ENCODE measurements at places on chromosomes 5 and 9.
A peak's percentile ranks its signal among the peaks of the same experiment; 100 is the strongest.

- no peak for DNase-seq
Measured at GRCh38 chr5:75525344-75525743, 13.7 kb downstream of the POLK start.

DNA sequence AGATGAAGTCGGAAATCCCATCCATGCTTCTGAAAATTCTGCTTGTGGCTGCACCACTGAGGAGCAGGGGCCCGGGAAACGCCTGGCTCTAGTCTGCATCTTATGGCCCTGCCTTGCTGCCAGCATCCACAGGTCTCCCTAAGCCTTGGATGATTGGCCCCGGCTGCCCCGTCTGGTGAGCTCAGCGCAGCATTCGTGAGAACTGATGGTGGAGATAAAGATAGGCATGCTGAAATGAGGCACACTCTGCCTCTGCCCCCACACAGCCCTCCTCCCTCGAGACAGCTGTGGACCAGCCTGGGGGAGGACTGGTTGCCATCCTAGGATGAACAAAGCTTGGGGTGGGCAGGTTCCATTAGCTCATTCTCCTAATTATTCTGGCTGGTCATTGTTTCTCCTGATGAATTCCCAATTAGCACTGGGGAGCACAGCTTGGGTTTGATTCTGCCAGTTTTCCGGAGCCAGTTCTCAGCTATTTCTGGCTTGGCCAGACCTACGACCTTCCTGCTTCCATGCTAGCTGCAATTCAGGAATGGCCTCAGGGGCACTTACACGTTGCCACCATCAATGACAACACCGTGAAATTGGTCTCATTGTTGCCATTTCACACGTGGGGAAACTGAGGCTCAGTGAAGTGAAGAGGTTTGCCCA, 62.8 kb upstream of the CPEB4 start:
- DNase-seq, result peak; percentile 39

DNA sequence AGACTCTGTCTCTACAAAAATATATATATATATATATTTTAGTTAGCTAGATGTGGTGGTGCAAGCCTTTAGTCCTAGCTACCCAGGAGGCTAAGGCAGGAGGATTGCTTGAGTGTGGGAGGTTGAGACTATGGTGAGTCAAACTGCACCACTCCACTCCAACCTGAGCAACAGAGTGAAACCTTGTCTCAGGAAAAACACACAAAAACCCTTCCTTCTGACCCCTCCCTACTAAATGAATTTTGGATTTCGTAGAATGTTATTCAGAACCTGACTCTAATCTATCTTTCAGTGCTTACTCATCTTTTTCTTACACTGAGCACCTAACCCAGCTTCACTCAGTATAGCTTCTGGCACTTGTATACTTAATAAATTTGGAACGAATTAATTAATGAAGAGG, 35.2 kb upstream of the IL7R start:
- DNase-seq, result no peak

DNA sequence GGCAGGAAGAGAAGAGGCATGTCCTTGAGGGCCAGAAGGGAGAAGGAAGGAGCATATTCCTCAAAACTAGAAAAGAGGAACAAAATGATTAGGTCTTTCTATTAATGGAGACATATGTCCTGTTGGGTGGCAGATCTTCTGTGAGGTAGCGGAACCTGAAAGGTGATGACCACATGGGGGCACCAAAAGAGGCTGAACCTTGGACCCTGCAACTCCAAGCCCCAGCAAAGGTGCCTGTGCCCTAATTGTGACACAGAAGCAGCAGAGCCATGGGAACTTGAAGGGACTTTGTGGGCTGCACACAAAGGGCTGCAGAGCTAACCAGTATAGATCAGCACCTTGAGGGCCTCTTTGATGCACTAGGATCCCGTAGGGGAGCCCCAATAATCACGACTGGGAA, 158.0 kb downstream of the BAAT start:
- DNase-seq, result no peak

- DNase-seq, result no peak
Measured at GRCh38 chr5:3269395-3270169, 326.1 kb upstream of the IRX1 start.

DNA sequence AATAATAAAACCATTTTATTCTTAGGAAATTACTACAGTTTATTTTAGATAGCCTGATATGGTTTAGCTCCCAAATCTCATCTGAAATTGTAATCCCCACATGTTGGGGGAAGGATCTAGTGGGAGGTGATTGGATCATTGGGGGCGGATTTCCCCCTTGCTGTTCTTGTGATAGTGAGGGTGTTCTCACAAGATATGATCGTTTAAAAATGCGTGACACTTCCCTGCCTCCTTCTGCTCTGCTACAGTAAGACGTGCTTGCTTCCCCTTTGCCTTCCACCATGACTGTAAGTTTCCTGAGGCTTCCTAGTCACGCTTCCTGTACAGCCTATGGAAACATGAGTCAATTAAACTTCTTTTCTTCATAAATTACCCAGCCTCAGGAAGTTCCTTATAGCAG, 122.4 kb upstream of the FGF10 start:
- DNase-seq, result no peak

DNA sequence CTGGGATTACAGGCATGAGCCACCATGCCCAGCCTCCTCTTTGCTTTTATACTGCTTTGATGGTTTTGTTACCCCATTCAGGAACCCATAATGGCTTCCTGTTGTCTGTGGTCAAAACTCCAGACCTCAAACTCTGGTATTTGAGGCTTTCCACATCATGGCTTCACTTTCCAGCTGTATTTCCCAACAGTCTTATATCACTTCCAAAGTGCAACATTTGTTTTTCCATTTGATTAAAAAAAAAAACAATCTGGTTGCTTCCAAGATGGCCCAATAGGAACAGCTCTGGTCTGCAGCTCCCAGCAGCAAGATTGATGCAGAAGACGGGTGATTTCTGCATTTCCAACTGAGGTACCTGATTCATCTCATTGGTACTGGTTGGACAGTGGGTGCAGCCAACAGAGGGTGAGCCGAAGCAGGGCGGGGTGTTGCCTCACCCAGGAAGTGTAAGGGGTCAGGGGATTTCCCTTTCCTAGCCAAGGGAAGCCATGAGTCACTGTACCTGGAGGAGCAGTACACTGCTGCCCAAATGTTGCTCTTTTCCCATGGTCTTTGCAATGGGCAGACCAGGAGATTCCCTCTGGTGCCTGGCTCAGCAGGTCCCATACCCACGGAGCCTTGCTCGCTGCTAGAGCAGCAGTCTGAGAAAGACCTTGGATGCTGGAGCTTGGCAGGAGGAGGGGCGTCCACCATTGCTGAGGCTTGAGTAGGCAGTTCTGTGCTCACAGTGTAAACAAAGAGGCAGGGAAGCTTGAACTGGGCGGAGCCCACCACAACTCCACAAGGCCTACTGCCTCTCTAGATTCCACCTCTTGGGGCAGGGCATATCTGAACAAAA, 458.4 kb downstream of the KDM4C start:
- no peak for DNase-seq

GRCh38 chr5:80653502-80653901, 950 bp upstream of the MSH3 start:
- DNase-seq, result no peak

DNA sequence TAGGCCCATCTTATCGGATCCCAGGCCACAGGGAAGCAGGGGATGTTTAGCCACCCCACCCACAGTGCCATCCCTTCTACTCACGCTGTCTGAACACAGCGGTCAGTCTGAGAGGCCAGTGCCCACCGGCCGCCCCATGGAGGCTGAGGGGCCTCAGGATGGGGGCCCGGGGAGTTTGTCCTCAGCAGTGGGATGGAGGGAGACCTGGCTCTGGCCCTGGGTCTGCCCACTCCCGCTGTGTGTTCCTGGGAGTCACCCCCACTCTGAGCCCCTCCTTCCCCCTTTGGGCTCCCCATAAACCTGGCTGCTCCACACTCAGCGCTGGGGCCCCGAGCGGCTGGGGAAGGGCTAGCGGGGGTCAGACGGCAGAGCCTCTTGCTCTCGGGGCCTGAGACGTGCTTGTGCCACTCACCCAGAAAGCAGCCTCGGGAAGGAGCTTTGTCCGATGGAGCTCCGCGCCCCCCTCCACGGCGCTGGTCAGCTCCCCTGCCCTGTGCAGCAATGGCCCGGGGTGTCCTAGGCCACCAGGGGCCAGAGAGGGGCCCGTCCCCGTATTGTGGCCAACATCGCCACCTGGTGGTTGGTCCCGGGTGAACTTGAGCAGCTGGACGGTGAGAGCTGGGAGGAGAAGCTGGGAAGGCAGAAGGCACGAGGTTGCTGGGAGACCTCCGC, 10.9 kb upstream of the LAMC3 start:
- DNase-seq, result peak; percentile 79

GRCh38 chr9:18394847-18395351, 79.1 kb upstream of the ADAMTSL1 start:
- DNase-seq, result peak; percentile 13

- no peak for DNase-seq
Measured at GRCh38 chr9:27460226-27461023, 63.7 kb upstream of the IFNK start.

GRCh38 chr5:17024686-17025180, 88.6 kb upstream of the MYO10 start:
- peak; percentile 35 for DNase-seq

DNA sequence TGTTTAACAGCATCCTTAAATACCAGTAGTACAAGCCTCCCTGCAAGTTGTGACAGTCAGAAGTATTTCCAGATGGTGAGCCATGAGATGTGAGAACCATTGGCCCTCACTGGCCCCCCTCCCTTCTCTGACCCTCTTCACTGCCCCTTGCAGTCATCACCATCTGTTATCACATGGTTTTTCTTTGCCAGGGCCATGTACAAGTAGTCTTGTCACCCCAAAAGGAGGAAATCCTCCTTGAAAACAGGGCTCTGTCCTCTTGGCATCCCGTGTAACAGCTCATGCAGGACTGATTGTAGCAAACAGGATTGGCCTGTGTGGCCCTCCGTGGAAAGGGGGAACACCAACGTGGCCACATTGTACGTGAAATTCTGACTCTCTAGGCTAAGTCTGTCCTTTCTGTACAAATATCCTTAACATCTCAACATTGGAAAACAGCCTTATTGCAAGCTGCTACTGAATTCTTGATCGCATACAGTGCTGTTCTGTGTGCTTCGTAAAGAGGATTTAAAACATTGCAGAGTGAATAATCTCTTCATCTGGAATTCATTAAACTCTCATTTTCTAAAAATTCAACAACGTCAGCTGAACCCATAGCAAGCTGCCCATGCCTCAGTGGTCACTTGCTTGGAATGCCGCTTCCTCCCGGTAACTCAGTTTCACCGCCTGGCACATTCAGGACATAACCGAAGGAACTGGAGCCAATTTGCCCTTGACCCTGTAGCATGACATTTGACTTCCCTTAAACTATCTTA, 171.7 kb downstream of the ATPSCKMT start:
- no peak for DNase-seq

GRCh38 chr9:35717132-35717870, 14.7 kb downstream of the TLN1 start:
- no peak for DNase-seq

DNA sequence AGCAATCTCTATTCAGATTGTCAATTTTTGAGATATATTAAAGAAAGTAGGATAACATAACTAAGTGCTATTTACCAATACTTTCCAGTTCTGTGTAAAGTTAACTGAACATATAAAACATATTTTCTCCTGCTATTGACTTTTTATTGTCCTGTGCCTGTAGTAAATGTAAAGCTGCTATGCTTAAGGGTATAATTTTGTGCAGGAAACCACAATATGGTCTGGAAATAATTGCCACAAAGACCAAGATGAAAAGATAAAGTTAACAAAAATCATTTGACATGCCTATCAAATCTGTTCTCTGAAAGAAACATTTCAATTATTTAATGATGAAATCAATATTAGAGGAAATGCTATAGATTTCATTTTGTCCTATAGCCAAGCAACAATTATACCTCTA, 121.3 kb downstream of the FGF10 start:
- no peak for DNase-seq

DNA sequence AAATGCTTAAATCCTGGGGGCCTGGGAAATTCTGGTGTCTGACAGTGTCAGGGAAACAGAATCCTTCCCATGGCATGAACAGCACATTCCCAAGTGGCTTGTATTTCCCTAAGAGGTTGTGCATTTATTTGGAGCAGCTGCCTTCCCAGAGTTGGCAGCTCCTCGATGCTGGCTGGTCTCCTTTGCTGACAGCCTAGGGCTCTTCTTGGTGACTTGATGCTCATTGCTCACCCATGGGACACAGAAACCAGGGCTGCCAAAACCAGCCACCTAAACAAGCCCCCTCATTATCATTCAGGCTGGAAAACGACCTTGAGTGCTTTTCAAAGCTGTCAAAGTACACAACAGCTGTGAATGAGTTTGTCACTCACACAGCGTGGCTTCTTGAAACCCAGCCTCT, 24.2 kb downstream of the ENHO start:
- no peak for DNase-seq

DNA sequence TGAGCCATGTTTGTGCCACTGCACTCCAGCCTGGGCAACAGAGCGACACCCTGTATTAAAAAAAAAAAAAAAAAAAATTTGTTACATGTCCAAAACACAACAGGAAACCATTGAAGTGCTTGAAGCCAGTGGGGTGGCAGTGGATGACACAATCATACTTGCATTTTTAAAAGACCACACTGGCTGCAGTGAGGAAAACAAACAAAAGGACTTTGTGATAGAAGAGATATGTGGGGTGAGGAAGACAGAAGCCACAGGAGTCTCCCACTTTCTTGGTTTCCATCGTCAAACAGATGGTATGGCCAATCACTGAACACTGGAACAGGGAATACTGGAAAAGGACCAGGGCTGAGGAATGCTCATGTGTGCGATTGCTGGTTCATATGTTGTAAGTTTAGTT, 20.9 kb upstream of the COMMD10 start:
- DNase-seq, result no peak

DNA sequence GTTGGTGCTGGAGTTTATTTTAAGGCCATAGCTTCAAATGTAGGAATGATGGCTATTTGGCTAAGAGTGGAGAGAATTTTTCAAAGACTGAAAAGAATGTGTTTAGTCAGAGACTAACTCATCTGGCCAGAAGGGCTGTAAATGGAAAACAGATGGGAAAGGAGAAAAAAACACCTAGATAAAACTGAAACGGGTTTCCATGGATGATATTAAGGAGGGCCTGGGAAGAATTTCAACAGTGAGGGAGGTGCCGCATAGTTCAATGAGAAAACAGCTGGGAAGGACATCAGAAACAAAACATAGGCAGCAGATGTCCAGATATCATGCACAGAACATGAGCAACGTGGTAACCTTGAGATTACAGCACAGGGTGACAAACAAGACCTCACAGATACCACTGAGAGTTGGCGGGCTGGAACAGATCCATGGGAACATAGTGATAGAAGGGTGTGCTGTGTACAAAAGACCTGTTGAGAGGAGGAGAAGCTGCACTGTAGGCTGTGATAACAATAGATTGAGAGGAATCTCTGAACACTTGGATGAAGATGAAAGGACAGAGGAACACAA, 31.2 kb upstream of the RAD23B start:
- peak; percentile 21 for DNase-seq

GRCh38 chr5:97998941-97999340, 774.5 kb upstream of the RGMB start:
- no peak for DNase-seq

DNA sequence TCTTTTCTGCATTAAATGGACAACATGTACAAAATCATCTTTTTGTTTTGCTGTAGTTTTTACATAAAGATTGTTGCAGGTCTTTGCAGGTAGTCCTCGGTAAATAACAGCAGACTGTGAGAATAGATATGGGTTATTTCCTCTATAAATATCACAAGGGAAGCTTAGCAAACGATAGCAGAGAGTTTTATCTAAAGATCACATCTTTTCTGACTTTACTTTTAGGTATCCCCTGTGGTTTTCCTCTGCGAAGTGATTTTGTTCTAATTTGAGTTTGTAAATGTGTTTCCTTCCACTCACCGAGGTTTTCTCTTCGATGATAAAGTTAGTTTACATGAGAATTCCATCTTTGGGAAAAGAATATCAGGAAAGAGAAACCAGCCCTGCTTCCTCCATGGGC, 109.6 kb downstream of the EGFLAM start:
- DNase-seq, result no peak

Measured in hepatocyte (in vitro differentiated cells).